Kidney (tissue), 22 donors: ENCODE measurements at places on chromosomes 12 and 14.
A peak's percentile ranks its signal among the peaks of the same experiment; 100 is the strongest.

DNA sequence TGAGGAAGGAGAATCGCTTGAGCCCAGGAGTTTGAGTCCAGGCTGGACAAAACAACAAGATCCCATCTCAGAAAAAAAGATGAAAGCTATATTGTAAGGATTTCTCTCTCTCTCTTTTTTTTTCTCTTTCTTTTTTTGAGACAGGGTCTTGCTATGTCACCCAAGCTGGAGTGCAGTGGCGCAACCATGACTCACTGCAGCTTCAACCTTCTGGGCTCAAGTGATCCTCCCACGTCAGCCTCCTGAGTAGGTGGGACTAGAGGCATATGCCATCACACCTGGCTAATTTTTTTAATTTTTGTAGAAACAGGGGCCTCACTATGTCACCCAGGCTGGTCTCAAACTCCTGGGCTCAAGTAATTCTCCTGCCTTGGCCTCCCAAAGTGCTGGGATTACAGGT is 5.8 kb upstream of the MRPL42 start:
- H3K27me3 ChIP-seq, result no peaks in the 10 kb centered on the region
- no peaks in the 10 kb centered on the region for H3K4me1 ChIP-seq
- DNase-seq, result no peak

GRCh38 chr14:105866841-105867321 is 340.5 kb downstream of the TMEM121 start:
- H3K4me1 ChIP-seq, result no peaks in the 10 kb centered on the region
- no peak overlapping the region for H3K27ac ChIP-seq
- DNase-seq, result no peak
- no peaks in the 10 kb centered on the region for H3K27me3 ChIP-seq
- H3K36me3 ChIP-seq, result no peaks in the 10 kb centered on the region
- no peak overlapping the region for H3K4me3 ChIP-seq

- no peak overlapping the region for H3K27ac ChIP-seq
- no peaks in the 10 kb centered on the region for H3K27me3 ChIP-seq
- no peak for DNase-seq
- H3K36me3 ChIP-seq, result no peaks in the 10 kb centered on the region
- H3K4me3 ChIP-seq, result no peak overlapping the region
- no peaks in the 10 kb centered on the region for H3K4me1 ChIP-seq
Measured at GRCh38 chr12:89949457-89950195, 241.0 kb upstream of the ATP2B1 start.

DNA sequence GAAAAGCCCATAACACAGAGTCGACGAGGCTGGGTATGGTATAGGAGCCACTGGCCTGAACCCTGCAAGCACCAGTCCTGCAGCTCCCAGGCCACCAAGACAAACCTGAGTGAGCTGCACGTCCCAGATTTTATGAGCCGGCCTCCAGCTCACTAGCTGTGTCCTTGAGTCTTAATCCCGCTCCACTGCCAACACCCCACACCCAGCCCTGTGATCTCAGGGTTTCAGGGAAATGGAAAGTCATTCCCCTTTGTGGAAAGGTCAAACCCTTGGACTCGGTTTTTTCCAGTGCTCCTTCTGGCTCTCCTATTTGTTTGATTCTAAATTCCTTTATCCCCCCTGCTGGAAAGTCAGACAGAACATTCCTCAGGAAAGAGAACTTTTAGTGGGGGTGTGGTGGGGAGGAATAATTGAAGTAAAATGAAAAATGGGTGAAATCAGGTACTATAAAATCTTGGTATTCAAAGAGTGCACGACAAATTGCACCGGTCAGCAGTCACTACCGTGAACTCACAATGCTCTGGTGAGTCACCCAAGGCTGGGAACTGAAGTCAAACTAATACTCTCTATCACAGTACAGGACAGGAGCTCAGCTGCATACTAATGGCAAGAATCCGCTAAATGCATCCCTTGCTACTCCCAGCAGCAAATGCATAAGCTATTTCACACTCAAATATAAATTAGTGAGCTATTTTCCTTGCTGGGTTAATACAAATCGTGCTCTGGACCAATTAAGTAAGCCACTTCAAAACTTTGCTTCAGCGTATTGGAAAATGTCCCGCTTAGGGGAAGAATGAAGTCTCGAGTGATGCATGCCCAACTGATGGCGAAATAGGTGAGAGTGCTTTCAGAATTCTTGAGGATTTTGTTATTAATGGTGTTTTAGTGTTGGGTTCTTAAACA is 9.0 kb downstream of the PITPNM2 start:
- no peaks in the 10 kb centered on the region for H3K36me3 ChIP-seq
- no peaks in the 10 kb centered on the region for H3K27me3 ChIP-seq
- H3K4me1 ChIP-seq, result peaks cover 3% of the 10 kb centered on the region
- H3K4me3 ChIP-seq, result no peak overlapping the region
- peak overlapping the region; percentile 89 for H3K27ac ChIP-seq

DNA sequence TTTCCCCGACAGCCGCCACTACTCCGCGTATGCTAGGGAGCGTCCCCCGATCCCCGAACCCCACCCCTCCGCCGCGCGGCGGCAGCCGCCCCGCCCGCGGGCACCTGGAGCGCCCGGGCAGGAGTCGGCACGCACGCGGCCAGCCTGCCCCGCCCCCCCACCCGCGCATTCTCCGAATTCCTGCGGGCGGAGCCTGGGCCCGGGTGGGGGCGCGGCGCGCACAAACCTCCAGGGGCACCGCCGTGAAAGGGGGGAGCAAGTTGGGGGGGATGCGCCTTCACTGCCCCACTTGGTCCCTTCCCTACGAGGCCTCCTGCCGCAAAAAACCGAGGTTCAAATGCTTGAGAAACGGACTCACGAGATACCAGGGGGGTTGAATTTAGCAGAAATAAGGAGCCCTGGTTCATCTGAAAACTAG is 1.7 kb downstream of the AJUBA start:
- H3K27ac ChIP-seq, result peak overlapping the region; percentile 91
- peak; percentile 85 for DNase-seq
- peak overlapping the region; percentile 73 for H3K4me3 ChIP-seq
- peaks cover 13% of the 10 kb centered on the region for H3K4me1 ChIP-seq

DNA sequence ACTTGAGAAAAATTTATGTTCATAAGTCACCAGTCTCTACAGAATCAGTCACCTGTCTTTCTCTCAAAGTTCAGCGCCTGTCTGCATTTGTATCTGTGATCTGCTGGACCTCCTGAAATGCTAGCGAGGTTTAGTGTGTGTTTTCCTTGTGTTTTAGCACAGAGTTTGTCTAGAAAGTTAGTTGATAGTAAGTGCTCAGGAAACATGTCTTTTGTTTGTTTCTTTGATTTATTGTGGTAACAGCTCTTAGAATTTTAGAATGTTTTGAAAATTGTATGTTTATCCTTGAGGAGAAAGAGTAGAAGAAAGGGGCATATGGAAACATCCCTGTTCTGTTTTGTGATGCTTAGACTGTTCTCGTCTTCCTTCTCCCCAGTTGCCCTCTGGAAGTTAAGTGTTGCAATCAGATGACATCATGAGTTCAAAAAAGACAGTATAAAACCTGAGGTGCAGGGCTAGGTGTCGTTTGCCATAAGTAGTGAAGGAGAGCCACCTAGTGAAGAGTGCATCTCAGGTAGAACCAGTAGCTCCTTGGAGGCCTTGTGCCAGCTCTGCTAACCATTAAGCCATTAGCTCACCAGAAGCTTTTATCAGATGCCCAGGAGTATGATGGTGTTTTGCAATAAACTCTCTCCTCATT is 44.8 kb downstream of the FBXW8 start:
- H3K27ac ChIP-seq, result no peak overlapping the region
- H3K4me1 ChIP-seq, result no peaks in the 10 kb centered on the region
- DNase-seq, result no peak
- H3K27me3 ChIP-seq, result no peaks in the 10 kb centered on the region
- H3K36me3 ChIP-seq, result no peaks in the 10 kb centered on the region
- no peak overlapping the region for H3K4me3 ChIP-seq

DNA sequence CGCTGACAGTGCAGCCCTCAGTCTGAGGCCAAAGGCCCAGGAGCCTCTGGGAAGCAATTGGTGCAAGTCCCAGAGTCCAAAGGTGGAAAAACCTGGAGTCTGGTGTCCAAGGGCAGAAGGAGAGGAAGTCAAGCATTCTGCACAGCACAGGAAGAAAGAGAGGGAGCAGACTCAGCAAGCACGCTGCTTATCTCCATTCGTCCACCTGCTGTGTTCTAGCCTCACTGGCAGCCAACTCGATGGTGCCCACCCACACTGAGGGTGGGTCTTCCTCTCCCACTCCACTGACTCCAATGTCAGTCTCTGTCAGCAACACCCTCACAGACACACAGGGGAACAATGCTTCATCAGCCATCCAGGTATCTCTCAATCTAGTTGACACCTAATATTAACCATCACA is 38.8 kb downstream of the HELB start:
- no peak for DNase-seq
- no peak overlapping the region for H3K27ac ChIP-seq

DNA sequence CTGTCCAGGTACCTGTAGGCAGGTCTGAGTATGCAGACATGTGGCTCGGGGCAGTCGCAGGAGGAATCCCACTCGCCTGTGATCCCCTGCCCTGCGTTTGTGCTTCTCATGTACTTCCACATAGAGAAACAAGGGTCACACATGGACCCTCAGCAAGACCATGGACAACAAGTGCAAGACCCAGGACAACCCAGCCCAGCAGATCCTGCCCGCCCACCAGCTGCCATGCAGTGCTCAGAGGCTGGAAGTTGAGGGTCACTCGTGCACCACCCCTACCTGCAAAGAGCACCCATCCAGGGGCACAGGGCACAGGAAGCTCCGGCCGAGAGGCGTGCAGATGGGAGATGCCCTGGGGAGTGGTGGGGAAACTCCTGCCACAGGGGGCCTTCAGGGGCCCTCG is 67.5 kb upstream of the C14orf180 start:
- H3K4me1 ChIP-seq, result no peaks in the 10 kb centered on the region
- H3K4me3 ChIP-seq, result no peak overlapping the region
- H3K36me3 ChIP-seq, result no peaks in the 10 kb centered on the region
- DNase-seq, result no peak
- H3K27ac ChIP-seq, result no peak overlapping the region
- H3K27me3 ChIP-seq, result no peaks in the 10 kb centered on the region

DNA sequence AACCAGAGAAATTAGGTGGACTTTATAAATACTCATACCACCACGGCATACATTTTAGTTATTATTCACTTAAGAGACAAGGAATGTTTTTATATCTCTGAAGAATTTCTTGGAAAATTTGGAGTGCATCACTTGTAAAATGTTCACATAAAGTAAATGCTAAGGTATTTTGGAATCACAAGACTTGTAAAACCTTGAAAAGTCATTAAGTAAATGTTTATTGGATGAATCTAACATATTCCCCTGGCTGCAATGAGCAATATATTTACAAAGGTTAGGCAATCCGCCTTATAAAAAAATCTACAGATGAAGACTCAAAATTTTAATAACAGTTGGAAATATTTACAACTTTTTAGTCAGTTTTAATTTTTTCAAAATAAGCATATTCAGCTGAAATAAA is 287.4 kb upstream of the ALG10 start:
- no peak overlapping the region for H3K27ac ChIP-seq
- no peaks in the 10 kb centered on the region for H3K27me3 ChIP-seq
- no peaks in the 10 kb centered on the region for H3K36me3 ChIP-seq
- no peak for DNase-seq

- peaks cover 3% of the 10 kb centered on the region for H3K4me1 ChIP-seq
- H3K27ac ChIP-seq, result no peak overlapping the region
- no peak for DNase-seq
Measured at GRCh38 chr14:90111895-90112534, 50.2 kb downstream of the KCNK13 start.

GRCh38 chr14:102777711-102778337 is 575 bp downstream of the TRAF3 start:
- H3K36me3 ChIP-seq, result no peaks in the 10 kb centered on the region
- peak overlapping the region; percentile 69 for H3K4me3 ChIP-seq
- no peaks in the 10 kb centered on the region for H3K27me3 ChIP-seq
- peaks cover 10% of the 10 kb centered on the region for H3K4me1 ChIP-seq
- H3K27ac ChIP-seq, result no peak overlapping the region

- H3K36me3 ChIP-seq, result no peaks in the 10 kb centered on the region
- DNase-seq, result no peak
- H3K4me1 ChIP-seq, result no peaks in the 10 kb centered on the region
- H3K27me3 ChIP-seq, result no peaks in the 10 kb centered on the region
- H3K27ac ChIP-seq, result no peak overlapping the region
- no peak overlapping the region for H3K4me3 ChIP-seq
Measured at GRCh38 chr12:89306827-89307473, 45.4 kb downstream of the DUSP6 start.

DNA sequence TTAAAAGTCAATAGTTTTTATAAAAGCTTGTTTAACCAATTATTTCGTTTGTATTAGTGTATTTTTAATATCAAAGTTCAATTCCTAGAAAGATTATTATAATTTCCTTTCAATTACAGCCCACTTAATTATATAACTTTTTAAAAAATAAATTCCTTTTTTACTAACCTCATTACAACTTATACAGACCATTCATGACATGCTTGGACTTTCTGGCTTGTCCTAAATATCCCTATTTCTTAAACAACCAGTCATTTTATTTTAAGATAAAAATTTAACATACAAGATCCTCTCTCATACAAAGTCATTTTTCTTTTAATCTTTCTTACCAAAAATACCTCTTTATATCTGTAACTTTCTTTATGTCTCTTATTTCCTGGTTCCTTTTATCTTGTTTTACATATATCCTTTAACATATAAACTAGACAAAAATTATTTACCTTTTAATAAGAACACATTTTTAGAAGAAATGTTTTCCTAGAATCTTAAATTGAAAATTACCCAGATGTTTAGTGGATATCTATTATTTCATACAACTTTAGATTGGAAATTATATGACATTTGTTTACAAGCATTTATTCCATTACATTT is 10.4 kb upstream of the TMEM263 start:
- no peak overlapping the region for H3K27ac ChIP-seq
- no peaks in the 10 kb centered on the region for H3K36me3 ChIP-seq
- H3K27me3 ChIP-seq, result no peaks in the 10 kb centered on the region
- no peak overlapping the region for H3K4me3 ChIP-seq
- peaks cover 6% of the 10 kb centered on the region for H3K4me1 ChIP-seq
- no peak for DNase-seq

- H3K4me3 ChIP-seq, result no peak overlapping the region
- no peaks in the 10 kb centered on the region for H3K4me1 ChIP-seq
- DNase-seq, result no peak
- H3K27me3 ChIP-seq, result no peaks in the 10 kb centered on the region
- H3K36me3 ChIP-seq, result no peaks in the 10 kb centered on the region
Measured at GRCh38 chr12:110234755-110235154, 46.3 kb upstream of the ATP2A2 start.

- H3K36me3 ChIP-seq, result no peaks in the 10 kb centered on the region
- H3K4me1 ChIP-seq, result peaks cover 2% of the 10 kb centered on the region
- H3K27me3 ChIP-seq, result no peaks in the 10 kb centered on the region
- no peak overlapping the region for H3K27ac ChIP-seq
- H3K4me3 ChIP-seq, result peak overlapping the region; percentile 53
Measured at GRCh38 chr12:13255792-13256691, 59.5 kb downstream of the EMP1 start.

GRCh38 chr14:21248338-21248737 is 20.9 kb downstream of the HNRNPC start:
- no peaks in the 10 kb centered on the region for H3K4me1 ChIP-seq
- H3K27ac ChIP-seq, result no peak overlapping the region
- DNase-seq, result no peak
- H3K36me3 ChIP-seq, result peaks cover 38% of the 10 kb centered on the region
- no peaks in the 10 kb centered on the region for H3K27me3 ChIP-seq

GRCh38 chr12:103494051-103494733 is 1.6 kb downstream of the C12orf42 start:
- no peaks in the 10 kb centered on the region for H3K4me1 ChIP-seq
- H3K4me3 ChIP-seq, result no peak overlapping the region
- H3K27me3 ChIP-seq, result peaks cover 12% of the 10 kb centered on the region
- H3K27ac ChIP-seq, result no peak overlapping the region
- no peaks in the 10 kb centered on the region for H3K36me3 ChIP-seq
- no peak for DNase-seq

- no peak overlapping the region for H3K4me3 ChIP-seq
- H3K36me3 ChIP-seq, result no peaks in the 10 kb centered on the region
- no peak for DNase-seq
Measured at GRCh38 chr14:50822501-50823042, 8.4 kb downstream of the NIN start.
